ENCODE measurements at places on chromosomes 12 and 14.
A peak's percentile ranks its signal among the peaks of the same experiment; 100 is the strongest.

GRCh38 chr12:124980098-124980892 lies 8.6 kb downstream of the DHX37 start:
- no peak for DNase-seq

- DNase-seq: no peak
Measured at GRCh38 chr14:63875311-63875710, 22.5 kb downstream of the SYNE2 start.

DNA sequence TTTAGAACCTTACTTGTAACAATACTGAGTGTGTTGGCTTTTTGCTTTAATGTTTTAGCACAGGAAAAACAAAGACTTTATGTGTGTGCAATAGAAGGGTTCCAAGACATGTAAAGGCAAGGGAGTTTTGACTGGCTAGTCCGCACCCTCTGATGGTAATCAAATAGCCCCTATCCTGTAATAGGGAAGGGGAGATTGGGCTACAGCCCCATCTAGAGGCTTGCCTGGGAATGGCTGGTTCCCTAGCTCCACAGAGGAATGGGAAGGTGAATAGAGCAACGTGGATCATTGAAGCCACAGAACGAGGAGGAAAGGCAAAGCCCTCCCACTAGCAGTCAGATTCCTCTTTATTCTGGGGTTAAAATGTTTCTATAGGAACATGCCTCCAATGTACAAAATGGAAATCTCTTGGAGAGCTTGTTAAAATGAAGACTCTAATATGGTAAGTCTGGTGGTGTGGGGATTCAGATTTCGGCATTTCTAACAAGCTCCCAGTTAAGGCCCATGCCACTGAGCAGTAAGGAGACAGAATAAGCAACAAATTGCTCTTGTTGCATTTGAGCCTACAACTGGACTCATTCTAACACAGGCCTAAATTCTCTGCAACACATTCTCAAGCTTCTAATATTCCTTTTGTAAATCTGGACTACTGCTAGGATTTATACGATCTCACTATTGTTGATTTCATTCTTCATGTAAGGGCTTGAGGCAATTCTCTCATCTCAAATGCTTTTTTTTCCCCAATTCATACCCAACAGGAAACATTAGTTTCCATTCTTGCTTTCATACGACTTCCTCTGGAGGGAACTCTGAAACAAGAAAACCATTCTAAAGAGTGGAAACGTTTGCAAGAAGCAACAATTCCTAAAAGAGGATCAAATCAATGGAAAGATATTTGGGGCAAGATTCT lies 57.1 kb downstream of the NIN start:
- no peak for DNase-seq

GRCh38 chr14:80388980-80389711 lies 177.8 kb upstream of the DIO2 start:
- DNase-seq: no peak

DNA sequence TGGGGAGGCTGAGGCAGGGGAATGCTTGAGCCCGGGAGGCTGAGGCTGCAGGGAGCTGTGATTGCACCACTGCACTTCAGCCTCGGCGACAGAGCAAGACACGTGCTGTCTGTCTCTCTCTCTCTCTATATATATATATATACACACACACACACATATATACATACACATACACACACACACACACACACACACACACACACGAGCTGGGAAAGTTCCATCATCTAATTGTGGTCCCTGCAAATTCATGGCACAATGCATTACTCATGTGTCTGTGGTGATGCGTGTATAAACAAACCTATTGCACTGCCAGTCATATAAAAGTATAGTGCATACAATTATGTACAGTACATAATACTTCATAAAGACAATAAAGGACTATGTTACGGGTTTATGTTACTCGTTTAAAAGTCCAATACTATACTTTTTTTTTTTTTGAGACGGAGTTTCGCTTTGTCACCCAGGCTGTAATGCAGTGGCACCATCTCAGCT lies 36.6 kb downstream of the WDR89 start:
- no peak for DNase-seq

DNA sequence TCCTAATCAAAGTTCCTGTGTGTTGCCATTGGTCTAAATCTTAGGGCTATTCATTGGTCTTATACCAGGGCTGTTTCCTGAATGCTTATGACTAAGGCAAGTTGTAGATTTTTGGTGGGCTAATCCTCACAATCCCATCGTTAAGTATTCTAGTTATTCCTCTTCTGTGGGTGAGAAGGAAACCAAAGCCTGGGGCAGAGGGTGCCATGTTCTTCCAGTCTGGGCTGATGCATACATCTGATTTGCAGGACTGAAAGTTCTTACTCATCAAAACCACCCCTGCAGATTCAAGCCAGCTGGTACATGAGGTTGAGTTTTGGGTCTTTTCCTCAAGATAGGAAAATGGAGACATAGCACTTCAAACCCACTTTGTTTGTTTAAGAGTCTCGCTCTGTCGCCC lies 25.7 kb downstream of the PPP1CC start:
- DNase-seq: no peak

DNA sequence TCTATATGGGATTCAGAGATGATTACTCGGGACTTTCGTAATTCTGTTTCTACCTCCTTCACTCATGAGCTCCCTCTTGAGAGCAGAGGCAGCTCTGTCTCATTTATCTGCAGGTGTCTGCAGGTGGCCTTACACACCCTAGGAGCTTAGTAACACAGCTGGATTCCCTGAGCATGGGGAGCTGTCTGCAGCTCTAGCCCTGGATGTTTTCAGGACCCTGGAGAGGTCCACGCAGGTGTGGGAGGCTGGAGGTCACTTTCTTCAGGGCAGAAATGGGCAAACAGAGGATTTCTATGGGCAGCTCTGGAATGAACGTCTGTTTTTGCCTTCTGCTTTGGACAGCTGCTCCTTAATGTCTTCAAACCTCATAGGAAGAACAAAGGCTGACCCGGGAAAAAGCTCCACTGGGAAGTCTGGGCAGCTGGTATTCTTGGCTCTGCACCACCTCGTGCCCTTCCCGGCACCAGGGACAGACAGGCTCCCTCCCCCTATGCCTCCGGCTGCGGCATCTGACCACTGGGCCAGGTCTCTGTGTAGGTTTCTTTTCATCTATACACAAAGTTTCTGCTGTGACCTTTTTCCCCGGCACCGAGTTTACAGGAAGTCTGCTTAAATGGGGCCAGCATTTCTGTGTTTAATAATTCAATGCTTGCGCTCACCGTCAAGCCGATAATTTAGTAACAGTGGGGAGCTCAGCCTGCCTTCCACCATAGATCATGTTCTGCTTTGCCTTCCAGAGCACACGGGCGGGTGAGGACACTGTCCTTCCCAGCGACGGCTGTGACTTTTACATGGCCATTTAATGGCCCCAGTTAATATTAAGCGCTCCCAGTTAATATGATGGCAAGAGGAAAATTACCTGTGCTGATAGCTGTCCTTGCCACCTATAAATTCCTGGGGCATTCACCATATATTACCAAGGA lies 320.2 kb upstream of the SFSWAP start:
- DNase-seq: no peak

DNA sequence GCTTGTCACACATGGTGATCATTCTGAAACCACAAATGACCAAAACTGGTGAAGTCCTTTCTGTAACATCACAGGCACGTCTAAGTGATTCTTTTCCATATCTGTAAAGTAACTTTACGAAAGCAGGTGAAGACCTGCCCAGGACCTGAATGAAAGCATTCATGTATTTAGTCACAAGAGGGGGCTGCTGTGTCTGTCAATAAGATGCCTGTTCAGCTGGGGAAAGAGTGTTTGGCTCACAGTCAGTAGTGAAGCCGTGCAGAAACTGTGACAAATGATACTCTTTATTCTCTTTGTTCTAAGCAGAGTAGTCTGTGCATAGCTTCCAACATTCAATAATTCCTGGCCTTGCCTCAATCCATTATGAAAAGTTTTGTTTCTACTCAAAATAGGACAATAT lies 373.5 kb upstream of the OR4E1 start:
- DNase-seq: no peak

DNA sequence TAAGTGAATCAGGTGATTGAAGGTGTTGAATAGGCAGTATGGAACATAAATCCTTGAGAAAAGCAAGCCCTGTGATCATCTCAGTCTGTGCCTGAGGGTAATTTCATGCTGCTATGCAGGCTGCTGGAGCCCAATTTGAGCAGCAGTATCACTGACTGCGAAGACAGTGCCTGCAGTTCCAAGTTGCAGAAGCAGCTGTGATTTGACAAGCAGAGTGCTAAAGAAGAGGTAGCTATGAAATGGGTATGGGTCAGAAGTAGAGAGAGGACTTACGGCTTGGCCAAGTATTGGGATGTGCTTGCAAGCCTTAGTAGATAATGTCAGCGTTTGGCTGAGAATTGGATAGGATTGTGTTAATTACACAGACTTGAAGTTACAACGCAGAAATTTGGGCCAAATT lies 22.5 kb downstream of the PIK3C2G start:
- DNase-seq: no peak

DNA sequence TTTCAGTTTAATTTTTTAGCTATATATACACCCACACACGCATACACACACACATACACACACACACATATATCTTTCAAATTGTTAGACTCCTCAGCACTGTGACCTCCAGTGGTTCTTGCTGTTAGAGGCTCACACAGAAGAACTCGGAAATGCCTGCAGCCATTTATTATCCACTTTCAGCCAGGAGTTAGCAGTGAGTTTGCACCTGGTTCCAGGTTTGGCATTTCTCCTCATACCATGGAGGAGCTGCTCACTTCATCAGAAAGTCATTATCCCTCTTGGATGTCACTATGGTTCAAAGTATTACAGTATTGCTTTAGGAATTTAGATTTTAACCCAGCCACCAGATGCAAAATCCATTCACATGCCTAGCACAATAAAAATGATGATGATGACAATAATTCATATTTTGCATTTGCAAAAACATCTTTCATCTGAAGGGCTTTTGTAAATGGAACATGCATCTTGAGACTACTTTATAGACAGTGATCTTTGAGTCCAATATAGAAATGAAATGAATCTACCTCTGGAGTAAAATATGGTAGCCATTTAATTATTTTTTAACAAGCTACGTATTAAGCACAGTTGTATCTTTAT lies 42.3 kb downstream of the NPAS3 start:
- no peak for DNase-seq

- no peak for DNase-seq
Measured at GRCh38 chr12:12404297-12404696, 47.4 kb downstream of the BORCS5 start.

- DNase-seq: no peak
Measured at GRCh38 chr14:80585506-80585835, 356.1 kb downstream of the CEP128 start.

GRCh38 chr12:104109446-104110271 lies 28.4 kb downstream of the NFYB start:
- no peak for DNase-seq

DNA sequence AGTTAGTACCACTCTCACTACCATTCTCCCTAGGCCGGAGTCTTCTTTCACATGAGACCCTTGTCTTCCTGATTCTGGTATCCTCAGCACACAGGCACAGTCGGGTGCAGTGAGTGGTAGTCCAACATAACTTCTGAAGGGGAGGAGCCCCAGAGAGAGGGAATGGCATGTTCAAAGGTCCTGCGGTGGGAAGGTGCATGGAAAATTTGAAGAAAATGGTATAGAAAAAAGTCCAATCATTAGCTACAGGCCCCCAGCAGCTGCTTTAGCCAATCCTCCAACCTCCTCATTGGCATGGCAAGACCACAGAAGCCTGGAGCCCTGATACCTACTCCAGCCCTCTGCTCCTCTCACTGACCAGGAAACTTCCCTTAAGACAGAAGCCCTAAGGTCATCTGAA lies 96.6 kb downstream of the ZFP36L1 start:
- DNase-seq: no peak

GRCh38 chr12:92139634-92140150 lies 6.0 kb downstream of the BTG1 start:
- no peak for DNase-seq

DNA sequence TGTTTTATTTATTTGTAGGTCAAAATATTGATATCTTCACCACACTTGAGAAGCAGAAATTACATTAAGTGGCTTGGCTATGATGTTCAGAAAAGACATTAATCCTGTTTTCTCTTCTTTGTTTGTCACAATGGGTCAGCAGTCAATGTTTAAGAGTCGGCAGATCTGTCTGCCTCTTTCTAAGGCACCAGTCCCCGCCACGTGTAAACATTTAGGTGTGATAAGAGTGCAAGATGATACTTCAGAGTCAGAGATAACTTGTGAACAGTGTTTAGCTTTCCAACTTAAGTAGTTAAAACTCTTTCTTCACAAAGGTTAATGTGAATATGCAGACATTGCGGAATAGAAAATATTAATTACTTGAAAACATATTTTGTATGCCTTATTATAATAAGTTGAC lies 160.9 kb downstream of the OTOGL start:
- DNase-seq: no peak

GRCh38 chr14:50714450-50715073 lies 46.5 kb upstream of the SAV1 start:
- peak; percentile 58 for DNase-seq

GRCh38 chr14:88986146-88986841 lies 161.8 kb downstream of the TTC8 start:
- DNase-seq: no peak

GRCh38 chr12:88854260-88854659 lies 274.0 kb upstream of the KITLG start:
- no peak for DNase-seq

DNA sequence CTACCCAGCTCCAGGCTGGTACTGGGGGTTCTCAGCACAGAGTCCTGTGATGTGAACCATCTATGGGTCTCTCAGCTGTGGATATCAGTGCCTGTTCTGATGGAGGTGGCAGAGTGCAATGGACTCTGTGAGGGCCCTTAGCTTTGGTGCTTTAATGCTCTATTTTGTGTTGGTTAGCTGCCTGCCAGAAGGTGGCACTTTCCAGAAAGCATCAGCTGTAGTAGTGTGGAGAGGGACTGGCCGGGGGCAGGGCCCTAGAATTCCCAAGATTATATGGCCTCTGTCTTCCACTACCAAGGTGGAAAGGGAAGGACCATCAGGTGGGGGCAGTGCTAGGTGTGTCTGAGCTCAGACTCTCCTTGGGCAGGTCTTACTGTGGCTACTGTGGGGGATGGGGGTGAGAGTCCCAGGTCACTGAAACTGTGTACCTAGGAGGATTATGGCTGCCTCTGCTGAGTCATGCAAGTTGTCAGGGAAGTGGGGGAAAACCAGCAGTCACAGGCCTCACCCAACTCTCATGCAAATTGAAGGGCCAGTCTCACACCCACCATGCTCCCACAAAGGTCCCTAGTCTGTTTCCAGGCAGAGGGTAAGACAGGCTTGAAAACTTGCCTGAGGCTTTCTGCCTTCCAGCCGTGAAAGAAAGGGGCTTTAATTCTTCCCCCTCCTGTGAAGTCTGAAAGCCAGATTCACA lies 878.1 kb downstream of the C12orf50 start:
- DNase-seq: no peak

- no peak for DNase-seq
Measured at GRCh38 chr12:130960058-130960457, 6.4 kb downstream of the ADGRD1 start.

GRCh38 chr14:104386151-104386841 lies 193.3 kb upstream of the C14orf180 start:
- no peak for DNase-seq
